ENCODE measurements at places on chromosomes 6 and 20.

- no peak for DNase-seq
Observed at GRCh38 chr20:29325304-29325640, 1932.2 kb upstream of the DEFB115 start.

GRCh38 chr6:158630938-158631616 is 13.5 kb downstream of the DYNLT1 start:
- peak; percentile 46 for DNase-seq

DNA sequence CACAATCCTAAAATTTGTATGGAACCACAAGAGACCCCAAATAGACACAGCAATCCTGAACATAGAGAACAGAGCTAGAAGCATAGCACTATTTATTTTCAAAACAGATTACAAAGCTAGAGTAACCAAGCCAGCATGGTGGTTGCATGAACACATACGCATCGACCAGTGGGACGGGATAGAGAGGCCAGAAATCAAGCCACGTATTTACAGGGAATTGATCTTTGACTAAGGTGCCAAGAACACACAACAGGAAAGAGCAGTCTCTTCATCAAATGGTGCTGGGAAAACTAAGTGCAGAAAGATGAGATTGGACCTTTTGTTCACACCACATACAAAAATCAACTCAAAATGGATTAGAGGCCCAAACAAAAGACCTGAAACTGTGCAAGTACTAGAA is 21.1 kb downstream of the TTLL2 start:
- DNase-seq: no peak

- peak; percentile 50 for DNase-seq
Observed at GRCh38 chr6:155084431-155085123, 89.5 kb downstream of the TIAM2 start.

- no peak for DNase-seq
Observed at GRCh38 chr6:17096096-17096495, 5.8 kb upstream of the STMND1 start.

- no peak for DNase-seq
Observed at GRCh38 chr6:186340-186965, 105.8 kb upstream of the DUSP22 start.

DNA sequence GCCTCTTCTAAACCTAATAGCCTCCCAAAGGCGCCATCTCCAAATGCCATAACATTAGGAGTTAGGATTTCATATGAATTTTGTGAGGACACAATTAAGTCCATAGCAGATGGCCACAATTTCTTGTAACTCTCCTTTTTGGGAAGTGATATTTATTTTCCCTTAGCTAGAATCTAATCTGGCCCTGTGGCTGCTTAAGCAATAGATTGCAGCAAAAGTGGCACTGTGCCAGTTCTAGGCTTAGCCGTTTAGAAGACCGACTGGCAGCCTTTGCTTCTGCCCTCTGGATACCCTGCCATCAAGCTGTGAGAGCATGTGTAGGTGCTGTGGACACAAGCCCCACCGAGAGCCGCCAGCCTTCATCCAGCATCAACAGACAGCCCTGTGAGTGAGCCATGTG is 15.9 kb upstream of the ADGB start:
- no peak for DNase-seq

GRCh38 chr6:25296217-25296905 is 17.2 kb downstream of the CARMIL1 start:
- DNase-seq: no peak

DNA sequence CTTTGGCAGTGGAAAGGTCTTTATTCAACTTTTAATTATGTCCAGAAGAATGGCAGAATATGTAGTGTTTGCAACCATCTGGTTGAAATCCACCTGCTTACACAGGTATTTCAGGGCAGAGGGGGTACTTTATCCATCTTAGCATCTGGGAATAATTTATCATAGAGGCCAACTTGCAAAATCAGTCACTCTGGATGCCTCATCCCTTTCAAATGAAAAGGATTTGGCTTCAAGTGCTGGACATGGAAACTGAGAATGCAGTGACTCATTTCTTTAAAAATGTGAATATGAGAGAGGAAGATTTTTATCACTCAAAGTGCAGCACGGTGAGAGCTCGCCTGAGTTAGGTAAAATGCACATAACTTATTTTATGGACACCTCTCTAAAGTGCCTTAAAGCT is 758.3 kb downstream of the KIF16B start:
- DNase-seq: peak; percentile 57

DNA sequence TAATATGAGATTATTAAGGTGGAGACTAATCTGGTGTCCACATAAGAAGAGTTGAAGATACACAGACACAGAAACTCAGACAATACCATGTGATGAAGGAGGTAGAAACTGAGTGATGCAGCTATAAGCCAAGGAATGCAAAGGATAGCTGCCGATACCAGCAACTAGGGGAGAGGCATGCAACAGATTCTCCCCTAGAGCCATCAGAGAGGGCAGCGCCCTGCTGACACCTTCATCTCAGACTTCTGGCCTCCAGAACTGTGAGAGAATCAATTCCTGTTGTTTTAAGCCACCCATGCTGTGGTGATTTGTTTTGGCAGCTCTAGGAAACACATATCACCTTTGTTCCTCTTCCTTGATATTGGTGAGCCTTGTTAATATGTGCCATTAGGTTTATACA is 41.5 kb downstream of the STXBP5 start:
- DNase-seq: no peak

GRCh38 chr20:25051386-25052155 is 6.4 kb downstream of the ACSS1 start:
- no peak for DNase-seq

DNA sequence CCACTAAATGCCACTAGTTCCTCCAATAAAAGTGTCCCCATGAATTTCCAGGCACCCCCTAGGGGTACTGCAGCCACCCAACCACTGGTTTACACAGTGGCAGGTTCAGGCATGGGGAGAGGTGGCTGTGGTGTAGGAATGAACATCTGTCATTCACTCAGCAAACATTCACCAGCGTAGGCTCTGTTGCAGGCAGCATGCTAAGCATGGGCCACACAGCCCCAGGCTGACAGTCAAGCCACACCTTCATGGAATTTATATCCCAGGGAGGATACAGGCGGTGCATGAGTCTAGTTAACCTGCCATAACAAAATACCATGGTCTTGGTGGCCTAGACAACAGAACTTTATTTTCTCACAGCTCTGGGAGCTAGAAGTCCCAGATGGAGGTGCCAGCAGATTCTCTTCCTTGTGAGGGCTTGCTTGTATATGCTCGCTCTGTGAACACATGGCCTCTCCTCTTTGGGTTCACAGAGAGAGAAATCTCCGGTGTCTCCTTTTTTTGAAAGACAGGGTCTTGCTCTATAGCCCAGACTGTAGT is 135.7 kb downstream of the EYA2 start:
- no peak for DNase-seq

- no peak for DNase-seq
Observed at GRCh38 chr20:12375967-12376366, 458.3 kb downstream of the BTBD3 start.

DNA sequence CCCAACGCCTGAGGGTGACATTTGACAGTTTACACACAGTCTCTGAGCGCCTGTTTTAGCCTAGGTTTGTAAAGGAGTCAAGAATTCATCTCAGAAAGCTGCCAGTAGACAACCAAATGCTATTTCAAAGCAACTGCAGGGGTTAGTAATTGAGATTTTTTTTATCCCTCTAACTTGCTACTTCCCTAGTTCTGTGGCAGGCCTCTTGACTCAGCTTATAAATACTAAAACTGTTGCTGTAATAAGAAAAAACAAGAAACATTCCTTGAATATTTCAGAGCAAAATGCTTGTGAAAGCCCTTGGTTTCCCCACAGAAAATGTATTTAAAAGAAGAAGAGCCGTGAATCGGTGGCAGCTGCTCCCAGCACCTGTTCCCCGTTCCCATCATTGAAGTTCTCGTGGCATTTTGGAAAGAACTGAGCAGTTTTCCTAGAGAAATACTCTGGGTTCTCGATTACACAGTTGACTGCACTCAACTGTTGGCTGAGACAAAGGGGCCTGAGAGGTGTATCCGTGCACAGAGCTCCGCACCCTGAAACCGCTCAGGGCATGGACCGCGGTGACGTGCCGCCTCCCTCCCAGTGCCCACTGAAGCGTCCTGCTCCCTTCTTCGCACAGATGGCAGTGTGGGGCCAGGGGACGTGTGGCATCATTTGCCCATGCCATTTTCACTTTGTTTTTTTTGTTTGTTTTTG is 20.9 kb downstream of the DLL1 start:
- DNase-seq: no peak

GRCh38 chr6:160277546-160277945 is 18.9 kb upstream of the SLC22A2 start:
- no peak for DNase-seq

DNA sequence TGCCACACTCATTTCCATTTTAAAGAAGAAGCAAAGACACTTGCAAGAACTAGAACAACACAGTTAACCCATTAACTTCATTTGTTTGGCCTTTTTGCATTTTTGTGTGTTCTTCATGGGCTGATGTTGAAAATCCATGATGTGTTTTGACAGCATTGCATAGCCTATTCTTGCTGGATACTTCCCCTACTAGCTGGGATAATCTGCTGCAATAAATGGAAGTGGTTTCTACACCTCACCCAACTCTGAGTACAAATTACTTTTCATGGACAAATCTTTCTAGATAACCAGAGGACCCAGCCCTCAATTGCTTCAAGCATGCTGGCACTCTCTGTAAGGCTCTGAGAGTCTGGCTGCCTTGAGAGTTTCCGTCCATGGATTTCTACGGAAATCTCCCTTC is 26.5 kb downstream of the CST9L start:
- DNase-seq: no peak

DNA sequence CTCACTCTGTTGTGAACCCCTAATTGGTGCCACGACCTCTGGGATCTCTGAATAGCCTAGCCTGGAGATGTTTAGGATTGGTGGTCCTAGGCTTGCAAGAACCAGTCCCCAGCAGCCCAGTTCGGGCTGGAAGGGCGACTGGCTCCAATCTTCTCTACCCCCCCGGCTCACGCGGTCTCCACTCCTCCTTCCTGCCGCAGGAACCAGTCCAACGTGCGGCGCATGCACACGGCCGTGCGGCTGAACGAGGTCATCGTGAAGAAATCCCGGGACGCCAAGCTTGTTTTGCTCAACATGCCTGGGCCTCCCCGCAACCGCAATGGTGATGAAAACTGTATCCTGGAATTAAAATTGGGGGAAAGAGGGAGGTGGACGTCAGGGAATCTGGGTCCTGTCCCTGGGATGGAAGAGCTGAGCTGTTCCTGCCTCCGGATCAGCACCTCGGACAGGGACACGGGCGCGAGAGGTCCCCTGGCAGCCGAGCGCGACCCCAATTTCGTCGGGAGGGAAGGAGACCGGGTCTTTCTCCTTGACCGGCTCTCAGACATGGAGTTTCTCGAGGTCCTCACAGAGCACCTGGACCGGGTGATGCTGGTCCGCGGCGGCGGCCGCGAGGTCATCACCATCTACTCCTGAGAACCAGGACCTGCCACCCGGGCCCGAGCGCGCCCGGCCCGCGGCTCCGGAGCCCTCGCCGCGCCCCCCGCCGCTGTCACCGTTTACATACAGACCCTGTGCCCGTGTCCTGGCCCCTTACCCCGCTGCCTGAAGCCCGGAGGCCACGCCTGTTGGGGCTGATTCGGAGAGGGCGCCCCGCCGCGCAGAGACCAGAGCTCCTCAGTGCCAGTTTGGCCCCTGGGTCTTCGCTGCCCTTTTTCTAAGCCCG is 28.2 kb downstream of the SLC12A5 start:
- peak; percentile 19 for DNase-seq

DNA sequence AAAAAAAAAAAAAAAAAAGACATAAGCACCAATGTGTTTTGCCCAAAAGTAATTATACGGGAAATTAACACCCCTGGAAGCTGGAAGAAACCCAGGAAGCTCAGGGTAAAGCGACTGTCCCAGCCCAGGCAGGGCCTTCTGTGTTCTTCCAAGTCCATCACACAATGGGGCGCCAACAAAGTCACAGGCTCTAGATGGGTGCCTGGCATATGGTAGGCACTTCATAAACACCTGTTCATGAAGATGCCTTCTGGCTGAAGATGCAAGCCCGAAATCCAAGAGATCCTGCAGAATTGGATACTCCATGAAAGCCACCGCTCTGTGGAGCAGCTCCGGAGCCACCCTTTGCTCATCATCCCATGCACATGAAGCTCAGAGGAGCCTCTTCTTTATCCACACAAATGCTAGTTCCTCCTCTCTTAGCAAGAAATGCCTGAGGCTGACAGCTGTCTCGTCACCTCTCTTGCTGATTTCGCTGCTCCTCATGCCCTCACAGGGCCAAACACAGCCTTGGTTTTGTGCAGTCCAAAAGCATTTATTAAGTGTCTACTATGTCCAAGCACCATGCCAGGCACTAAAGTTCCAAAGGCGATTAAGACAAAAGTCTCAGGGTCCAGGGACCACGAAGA is 76.6 kb downstream of the TRERF1 start:
- DNase-seq: no peak

GRCh38 chr20:13336308-13337089 is 115.4 kb downstream of the ISM1 start:
- peak; percentile 78 for DNase-seq

- DNase-seq: no peak
Observed at GRCh38 chr6:137046871-137047412, 2.2 kb upstream of the IL20RA start.

DNA sequence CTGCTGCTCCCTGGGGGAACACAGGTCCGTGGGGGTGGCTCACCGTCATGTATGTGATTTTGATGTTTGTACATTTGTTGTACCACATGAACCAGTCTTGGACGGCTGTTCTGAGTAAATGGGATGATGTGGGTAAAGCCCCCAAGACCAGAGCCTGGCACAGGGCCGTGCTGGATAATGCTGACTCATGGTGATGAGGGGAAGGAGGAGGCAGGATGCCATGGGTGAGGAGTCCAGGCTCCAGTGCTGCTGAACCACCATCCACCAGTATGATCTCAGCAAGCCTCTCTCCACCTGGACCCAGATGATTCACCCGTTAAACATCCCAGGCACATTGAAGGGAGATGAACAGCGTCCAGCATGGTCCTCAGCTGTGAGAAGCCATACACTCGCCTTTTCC is 9.6 kb upstream of the APCDD1L start:
- peak; percentile 75 for DNase-seq

DNA sequence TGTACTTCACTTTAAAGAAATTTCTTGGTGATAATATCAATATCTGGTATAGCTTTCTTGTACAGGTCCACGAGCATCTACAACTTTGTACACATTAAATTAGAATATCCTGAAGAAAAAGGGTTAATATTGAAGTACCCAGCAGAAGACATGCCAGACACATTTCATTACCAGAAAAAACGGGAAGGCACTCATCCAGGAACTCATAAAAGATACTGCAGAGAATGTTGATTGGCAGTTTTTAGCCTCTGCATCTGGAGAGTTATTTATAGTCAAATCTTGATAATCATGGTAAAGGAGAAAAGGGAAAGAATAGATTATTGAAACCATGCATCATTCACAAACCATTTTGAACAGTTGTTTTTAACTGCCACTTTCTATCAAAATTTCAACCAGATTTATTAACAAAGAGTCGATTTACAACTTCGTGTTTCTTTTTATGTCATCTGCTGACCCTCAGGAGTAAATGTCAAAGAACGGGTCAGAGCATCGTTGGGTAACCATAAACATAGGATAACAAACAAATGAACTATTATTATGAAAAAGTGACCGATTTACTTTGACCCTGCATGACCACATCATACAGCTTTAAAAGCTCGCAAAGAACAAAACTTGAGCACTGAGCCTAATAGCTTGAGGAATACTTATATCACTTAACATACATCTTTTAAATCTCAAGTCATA is 229.2 kb upstream of the SGK1 start:
- no peak for DNase-seq
